ENCODE measurements at places on chromosomes 7 and 10.
A peak's percentile ranks its signal among the peaks of the same experiment; 100 is the strongest.

DNA sequence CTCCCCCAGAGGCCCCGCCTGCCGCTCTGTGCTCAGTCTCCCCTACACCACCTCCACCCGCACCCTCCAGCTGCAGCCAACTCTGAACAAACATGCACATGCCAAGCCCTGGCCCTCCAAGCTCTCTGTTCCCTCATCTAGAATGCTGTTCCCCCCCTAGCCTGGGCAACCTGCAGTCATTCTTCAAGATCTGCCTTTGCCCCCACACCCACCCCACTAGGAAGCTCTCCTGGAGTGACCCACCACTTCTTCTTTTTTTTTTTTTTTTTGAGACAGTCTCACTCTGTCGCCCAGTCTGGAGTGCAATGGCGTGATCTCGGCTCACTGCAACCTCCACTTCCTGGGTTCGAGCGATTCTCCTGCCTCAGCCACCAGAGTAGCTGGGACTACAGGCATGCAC, 13.7 kb downstream of the MYL10 start:
- no peak for DNase-seq

DNA sequence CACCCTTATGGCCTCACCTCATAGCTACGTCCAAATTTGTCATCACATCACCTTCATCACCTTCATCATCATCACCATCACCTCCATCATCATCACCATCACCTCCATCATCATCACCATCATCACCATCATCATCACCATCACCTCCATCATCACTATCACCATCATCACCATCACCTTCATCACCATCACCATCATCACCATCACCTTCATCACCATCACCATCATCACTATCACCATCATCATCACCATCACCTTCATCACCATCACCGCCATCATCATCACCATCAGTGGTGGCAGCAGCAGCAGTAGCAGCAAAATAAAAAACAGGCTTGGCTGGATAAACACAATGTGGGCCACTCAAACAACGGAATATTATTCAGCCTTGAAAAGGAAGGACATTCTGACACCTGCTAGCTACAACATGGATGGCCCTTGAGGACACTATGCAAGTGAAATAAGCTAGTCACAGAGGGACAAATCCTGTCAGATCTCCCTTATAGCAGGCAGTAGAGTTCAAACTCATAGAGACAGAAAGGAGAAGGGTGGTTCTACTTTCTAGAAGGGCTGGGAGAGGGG, 47.7 kb upstream of the PDGFA start:
- DNase-seq, result no peak

GRCh38 chr7:141686670-141687069, 15.3 kb downstream of the DENND11 start:
- no peak for DNase-seq

DNA sequence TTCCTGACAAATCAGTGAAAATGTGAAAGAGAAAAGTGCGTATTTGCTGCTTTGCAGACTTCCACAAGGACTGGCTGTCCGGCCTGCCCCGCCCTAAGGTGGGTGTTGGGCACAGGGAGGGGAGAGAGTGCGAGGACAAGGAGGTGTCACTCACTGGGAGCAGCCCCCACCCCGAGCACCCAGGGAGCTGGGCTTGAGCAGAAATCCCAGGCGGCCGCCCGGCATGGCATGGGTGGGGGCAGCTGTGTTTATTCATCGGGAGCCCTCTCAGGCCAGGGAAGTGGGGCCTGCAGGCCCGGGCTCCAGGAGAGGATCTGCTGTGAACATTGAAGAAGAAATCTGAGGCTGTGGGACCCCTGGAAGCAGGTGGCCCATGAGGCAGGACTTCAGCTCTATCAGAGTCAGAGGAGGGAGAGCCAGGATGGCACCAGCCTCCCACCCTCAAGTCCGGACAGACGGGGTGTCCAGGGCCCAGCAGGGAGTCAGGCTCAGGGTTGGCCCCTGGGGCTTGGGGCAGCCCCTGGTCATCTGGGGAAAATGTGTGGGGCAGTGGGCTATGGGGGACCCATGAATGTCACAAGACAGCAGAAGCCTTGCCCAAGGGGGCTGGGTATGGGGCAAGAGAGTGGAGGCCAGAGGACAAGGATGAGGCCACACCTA, 164.4 kb upstream of the PPP2R2D start:
- no peak for DNase-seq

- no peak for DNase-seq
These were observed 107.3 kb upstream of the FAM171A1 start for GRCh38 chr10:15478429-15478828.

- no peak for DNase-seq
These were observed 19.7 kb downstream of the LIPK start for GRCh38 chr10:88725798-88726197.

- peak; percentile 2 for DNase-seq
These were observed 180.4 kb downstream of the EXOC4 start for GRCh38 chr7:133433165-133433812.

GRCh38 chr10:51031950-51032349, 42.3 kb upstream of the PRKG1 start:
- no peak for DNase-seq

DNA sequence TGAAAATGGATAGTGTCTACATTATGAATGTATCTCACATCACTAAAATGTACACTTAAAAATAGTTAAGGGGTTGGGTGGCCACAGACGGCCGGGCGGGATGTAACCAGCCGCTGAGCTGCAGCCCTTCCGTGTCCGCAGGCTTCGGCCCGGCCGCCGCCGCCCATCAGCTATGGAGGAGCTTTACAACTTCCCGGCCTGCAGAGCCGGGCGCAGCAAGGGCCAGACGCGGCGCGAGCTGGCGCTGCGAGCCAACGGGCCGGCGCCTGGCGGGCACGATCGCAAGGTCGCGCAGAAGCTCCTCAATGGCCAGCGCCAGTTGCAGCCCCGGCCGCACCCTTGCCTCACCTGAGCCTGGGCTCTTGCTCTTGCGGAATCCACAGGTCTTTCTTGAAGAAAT, 69.1 kb downstream of the KMT2C start:
- DNase-seq, result no peak

DNA sequence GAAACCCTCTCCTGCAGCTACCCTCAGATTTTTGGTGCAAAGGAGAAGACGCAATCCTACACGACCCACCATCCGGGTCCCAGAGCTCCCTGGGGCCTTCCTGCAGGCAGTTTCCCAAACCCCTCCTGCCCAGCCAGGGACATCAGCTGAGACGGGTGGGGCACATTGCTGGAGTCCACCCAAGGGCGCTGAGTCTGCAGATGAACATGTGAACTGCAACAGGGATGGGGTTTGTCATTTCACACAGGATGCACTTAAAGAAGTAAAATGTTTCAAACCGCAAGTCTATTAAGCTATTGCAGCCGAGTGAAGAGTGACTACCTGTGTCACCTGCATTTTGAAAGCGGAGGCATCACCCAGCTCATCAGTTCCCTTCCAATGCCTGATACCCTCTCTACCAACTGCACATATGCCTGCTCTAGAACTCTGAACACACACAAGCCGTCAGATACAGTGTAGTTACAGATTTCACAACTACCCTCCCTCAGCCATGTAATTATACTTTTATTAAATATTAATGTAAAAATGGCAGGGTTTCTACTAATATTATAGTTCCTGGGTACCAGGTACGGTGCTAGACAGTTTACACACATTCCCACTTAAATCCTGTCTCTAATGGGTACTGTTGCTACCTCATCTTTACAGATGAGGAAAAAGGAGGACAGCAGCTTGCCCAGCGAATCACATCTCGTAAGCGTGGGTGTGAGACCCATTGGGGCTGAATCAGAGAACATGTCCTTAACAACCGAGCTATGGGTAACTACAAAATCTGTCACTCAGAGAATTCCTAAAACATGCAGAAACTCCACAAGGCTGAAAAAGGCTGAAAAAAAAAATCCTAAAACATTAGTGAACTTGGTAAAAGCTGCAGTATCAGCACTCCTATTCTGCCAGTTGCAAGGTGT, 71.2 kb downstream of the GRB10 start:
- no peak for DNase-seq

GRCh38 chr10:58734664-58735063, 222.0 kb downstream of the BICC1 start:
- DNase-seq, result no peak

GRCh38 chr10:52933748-52934147, 161.2 kb upstream of the MBL2 start:
- no peak for DNase-seq

GRCh38 chr7:134293002-134293740, 23.6 kb downstream of the SLC35B4 start:
- no peak for DNase-seq

DNA sequence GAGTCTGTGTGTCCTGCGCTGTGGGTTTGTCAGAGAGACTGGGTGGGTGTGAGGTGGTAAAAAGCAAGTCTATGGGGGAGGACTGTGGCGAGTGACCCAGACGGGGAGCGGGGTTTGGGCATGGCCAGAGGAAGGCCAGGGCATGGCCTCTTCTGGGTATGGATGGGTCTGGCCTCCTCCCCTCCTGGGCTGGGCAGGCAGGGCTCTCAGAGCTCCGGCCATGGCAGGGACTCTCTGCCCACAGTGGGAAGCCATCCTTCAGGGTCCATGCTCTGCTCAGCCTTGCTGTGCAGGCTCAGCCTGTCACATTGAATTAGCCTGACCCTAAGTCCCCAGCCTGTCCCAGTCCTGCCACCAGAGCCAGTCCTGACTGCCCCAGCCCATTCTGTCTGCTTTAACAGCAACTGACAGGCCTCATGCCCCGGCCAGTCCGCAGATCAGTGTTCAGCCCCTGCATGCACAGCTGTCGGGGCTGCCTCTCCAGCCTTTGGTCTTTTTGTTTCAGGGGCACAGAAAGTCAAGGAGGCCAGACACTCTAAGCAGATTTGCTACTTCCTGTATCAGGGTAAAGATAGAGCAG, 7.9 kb downstream of the ANTXRL start:
- no peak for DNase-seq

GRCh38 chr10:34789966-34790506, 25.1 kb downstream of the PARD3 start:
- no peak for DNase-seq

GRCh38 chr7:55107946-55108345, 89.1 kb downstream of the EGFR start:
- no peak for DNase-seq

- peak; percentile 25 for DNase-seq
These were observed 48.5 kb upstream of the LEP start for GRCh38 chr7:128192497-128193142.

DNA sequence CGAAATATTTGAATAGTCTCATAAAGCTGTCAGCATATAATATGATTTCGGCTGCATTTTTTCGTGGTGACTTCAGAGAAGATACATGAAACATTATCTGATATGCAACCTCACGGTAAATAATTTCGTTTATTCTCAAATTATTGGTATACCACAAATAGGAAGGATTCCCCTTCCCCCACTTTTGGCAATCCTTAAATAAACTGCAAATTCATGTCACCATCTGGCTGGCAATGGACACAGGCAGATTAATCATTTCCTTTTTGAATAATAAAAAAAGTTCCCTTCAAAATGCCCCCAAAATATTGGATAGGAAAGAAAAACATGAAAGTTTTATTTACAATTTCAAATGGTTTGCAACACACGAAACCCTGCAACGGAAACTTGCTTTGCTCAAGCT, 234.5 kb upstream of the MEOX2 start:
- DNase-seq, result no peak

GRCh38 chr10:13684806-13685482, 98.2 kb downstream of the PRPF18 start:
- no peak for DNase-seq

GRCh38 chr7:80859272-80859970, 59.4 kb downstream of the SEMA3C start:
- no peak for DNase-seq

GRCh38 chr10:71999360-72000072, 35.3 kb downstream of the CHST3 start:
- DNase-seq, result no peak

DNA sequence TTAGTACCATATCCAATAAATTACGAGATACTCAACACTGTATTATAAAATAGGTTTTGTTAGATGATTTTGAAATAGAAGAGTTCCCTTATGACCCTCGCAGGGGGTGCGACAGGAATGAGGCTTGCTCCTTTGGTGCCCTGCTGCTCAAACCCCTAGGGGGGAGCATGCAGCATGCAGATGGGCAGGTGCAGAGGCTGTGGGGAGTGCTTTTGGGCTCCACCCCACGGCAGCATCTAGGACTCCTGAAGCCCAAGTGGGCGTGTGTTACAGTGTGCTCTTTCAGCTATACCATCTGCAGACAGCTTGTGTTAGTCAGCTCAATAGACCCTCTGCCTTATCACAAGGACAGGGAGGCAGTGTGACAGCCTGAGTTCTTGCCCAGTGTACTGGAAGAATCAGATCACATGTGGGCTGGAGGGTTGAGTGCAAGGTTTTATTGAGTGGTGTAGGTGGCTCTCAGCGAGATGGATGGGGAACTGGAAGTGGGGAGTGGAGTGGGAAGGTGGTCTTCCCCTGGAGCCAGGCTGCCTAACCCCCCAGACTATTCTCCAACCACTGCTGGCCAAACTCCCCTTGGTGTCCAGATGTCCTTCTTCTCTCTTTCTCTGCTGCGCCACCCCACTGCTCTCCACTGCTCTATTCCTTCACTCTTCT, 3.1 kb upstream of the MRC1 start:
- no peak for DNase-seq

DNA sequence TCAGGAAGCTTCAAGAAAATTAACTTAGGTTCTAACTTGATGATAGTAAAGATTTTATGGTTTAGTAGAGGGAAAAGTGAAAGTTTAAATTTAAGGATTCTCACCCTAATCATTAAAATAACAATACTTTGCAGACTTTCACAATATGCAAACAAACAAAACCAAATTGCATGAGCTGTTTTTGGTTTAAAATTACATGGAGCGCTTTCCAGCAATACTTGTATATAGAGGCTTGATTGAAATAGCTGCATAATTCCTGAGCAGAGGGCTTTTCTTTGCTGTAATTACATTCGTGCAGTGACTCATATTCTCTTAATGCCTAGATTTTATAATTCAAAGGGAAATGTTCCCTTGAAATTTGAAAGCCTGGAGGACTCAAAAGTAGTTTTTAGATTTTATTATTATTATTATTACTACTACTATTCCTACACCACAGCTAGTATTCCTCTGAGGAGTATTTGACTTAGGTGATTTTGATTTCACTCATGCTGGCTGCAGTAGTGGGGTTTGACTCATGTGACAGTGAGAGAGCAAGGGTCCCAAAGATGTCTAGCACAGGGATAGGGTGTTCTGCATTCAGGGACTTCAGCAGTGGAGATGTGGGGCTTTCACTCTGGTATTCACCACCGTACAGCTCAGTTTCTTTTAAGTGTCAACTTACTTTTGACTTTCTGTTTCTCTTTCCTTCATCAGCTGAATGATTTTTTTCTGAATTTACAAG, 138.1 kb downstream of the ADAM22 start:
- DNase-seq, result no peak

- no peak for DNase-seq
These were observed 7.9 kb downstream of the GTF2I start for GRCh38 chr7:74665296-74665938.

All from SJSA1 (cell line).